NCI-H2081 treated with DMSO at 0.1 percent for 48 hours (cell line): ENCODE measurements at places on chromosomes 7 and 10.

- no peak for DNase-seq
Measured at GRCh38 chr10:124629415-124629814, 114.8 kb downstream of the FAM53B start.

- no peak for DNase-seq
Measured at GRCh38 chr10:77223526-77224460, 413.8 kb downstream of the KCNMA1 start.

- DNase-seq, result no peak
Measured at GRCh38 chr7:70263471-70264255, 665.4 kb downstream of the AUTS2 start.

DNA sequence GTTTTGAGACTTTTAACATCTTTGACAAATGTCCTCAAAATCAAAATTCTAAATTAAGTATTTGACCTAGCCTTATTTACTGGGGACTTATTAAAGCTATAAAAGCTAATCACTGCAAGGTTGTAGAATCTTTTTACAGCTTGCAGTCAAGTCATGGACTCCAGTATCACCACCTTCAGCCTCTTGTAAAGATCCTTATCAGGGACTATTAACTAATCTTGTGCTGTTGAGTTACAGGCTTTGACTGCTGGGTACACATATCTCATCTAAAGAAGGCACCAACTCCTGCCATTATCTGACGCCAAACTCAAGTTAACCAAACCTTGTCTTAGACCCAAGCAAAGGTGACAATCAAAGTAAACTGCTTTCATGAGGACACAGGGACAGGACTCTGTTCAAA lies 621.0 kb upstream of the IGFBP3 start:
- no peak for DNase-seq

GRCh38 chr7:112399501-112399900 lies 50.8 kb upstream of the IFRD1 start:
- DNase-seq, result no peak

DNA sequence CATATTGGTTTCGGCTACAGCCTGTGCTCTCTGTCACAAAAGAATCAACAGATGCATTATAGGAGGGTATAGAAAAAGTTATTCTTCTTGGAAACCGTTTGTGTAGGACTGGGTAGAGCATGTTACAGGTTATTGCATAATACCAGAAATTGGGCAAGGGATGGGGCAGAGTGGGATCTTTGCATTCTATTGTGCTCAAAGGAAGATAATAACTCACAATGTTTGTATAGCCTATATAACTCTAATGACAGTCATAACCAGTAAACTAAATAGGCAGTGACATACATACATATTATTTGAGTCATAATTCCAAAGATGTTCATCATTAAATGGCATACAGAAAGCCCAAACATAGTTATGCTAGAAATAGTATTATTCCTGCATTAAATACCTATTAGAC lies 179.7 kb downstream of the XPNPEP1 start:
- no peak for DNase-seq

DNA sequence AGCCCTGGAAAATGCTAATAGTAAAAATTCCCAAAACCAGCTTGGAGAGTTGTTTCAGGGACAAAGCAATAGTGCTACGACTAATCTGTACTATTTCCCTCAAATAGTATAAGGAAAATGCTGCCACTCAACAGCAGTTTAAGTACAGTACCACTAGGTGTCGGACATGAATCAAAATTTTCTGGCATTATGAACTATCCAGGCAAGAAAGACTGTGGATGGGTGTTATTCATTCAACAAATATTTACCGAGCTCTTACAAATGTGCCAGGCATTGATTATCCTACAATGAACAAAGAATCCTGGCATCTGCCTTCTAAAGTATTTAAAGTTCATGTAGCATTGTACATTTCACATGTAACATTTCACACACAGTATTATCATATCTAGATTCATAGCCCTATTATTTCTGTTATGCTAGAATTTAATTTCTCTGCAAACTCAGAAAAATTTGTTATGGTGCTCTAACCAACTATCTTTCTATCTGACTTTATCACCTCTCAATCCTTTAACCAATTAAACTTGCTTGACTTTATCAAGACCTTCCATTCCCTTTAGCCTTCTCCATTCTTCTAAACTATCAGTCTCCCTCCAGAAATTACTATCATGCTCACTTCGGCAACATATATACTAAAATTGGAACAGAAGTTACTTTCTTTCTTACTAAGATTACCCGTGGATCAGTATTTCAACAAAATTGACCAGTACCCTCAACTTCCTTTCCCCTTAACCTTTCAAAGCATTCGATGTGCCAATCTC lies 80.6 kb downstream of the ARHGAP21 start:
- DNase-seq, result peak; percentile 40

DNA sequence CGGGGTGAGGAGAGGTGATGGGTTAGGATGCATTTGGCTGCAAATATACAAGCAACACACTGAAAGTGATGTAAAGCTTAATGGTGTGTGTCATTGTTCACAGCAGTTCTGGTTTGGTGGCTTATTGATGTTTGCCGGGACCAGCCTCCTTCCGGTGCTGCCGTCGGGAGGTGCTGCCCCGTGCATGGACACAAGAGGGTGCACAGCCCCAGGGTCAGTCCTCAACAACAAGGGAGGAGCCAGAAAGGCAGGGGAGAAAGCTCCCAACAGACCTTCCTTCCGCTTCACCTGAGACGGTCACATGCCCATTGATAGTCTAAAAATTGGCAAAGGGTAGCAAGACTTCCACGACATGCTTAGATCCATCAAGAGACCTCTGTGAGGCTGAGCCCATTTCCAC lies 9.5 kb downstream of the RNF32 start:
- no peak for DNase-seq

DNA sequence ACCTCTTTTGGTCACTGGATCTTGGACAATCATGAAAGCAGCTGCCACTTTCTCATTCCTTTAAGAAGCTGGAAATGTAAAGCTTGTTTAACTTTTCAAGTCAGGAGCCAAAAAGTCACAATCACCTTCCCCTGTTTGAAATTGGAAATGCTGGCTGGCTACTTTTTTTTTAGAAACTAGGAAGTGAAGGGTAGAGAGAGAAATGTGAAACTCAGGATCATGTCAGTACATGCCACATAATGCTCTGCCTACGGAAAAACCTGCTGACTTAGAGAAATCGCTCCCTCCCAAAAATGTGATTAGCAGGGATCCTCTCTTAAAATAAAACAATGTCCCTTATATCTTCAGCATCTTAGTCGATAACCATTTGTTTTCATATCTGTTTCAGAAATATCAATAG lies 188.4 kb upstream of the C7orf33 start:
- DNase-seq, result no peak

DNA sequence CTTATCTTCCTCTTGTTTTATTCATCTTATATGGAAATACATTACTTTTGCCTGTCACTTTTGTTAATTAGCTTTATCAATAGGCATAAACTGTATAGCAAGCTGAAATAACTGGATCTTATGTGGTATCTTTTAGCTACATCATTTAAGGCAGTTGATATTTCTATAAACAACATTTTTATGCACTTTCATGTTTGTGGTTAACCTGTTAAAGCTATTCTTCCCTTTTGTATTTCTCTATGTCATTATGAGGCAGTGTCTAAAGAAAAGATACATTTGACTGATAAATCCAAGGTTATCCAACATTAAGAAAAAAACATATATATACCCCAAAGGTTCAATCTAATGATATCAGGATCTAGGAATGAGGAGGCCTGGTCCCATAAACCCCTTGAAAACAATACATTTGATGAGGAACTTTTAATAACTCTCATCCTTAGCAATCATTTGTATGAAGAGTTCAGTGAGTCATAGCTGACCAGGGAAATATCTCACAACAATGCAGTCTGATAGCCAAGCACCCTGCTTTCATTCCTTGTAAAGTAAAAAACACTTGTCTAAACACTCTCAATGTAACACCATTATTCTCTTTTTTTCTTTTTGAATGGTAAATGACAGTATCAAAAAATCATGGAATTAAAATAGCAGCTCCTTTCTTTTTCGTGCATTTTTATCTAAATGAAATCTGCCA lies 300.9 kb downstream of the NEBL start:
- no peak for DNase-seq

- no peak for DNase-seq
Measured at GRCh38 chr10:62459072-62459471, 84.9 kb downstream of the ZNF365 start.

- DNase-seq, result no peak
Measured at GRCh38 chr10:62492012-62492869, 118.1 kb downstream of the ZNF365 start.

GRCh38 chr10:54125098-54125747 lies 675.8 kb downstream of the PCDH15 start:
- no peak for DNase-seq

DNA sequence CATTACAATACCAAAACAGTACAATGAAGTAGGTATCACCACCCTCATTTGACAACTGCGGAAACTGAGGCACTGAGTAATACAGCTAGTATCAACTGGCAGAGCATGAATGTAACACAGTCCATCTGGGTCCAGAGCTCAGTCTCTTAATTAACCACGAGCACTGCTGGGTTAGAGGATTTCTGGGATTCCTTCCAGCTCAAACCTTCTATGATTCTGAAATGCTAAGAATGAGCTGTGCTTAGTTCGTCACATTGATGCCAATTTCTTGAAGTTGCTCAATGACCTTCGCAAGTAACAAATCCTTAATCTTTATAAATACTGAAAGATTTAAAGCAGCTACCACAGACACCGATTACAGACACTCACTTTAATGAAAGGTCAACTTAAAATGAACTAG lies 62.5 kb downstream of the SGMS1 start:
- DNase-seq, result no peak

GRCh38 chr7:22561895-22562593 lies 62.1 kb upstream of the STEAP1B start:
- no peak for DNase-seq

DNA sequence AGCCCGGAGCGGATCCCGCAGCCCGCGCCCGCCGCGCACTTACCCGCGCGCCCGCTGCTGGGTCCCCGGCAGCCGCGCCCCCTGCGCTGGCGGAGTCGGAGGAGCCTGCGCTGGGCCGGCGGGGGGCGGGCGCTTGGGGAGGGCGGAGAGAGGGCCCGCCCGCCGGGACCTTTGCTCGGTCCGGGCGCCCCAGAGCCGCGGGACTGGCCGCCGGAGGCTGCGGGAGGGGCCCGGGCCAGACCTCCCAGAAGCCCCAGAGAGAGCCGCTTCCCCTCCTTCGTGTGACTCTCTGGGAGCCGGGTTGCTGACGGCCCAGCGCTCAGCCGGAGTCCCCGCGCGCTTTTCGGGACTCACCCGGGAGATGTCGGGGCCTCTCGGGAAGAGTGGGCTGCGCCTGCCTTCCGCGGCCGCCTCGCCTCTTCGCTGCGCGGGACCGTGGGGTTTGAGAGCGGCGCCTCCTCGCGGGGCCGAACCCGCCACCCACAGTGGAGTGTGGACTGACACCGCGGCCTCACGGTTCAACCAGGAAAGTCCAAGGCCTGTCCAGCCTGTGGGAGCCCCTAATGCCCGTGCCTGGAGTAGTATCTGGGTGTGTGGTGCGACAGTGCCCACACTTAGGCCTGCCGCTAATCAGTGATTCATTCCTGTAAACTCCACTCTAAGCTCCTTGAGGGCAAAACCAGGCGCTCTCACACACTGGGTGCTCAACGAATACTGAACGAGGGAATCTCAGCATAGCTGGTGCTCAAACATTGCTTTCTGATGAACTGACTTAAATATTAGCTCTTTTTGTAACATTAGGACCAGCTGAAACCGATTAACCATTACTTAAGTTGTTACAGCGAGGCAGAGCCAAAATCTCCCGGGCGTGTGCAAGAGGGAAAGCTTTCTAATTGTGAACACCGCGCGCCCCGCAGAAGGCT lies at the start of gene GSDME:
GSDME (minus strand) TSS at position 112 of the 923 bp plus-strand sequence. CDS start 7,690 bp downstream, outside the sequence.
- DNase-seq, result no peak

- peak; percentile 87 for DNase-seq
Measured at GRCh38 chr10:91210435-91210834, 10.0 kb upstream of the PCGF5 start.

- no peak for DNase-seq
Measured at GRCh38 chr10:100800931-100801330, 55.5 kb downstream of the PAX2 start.

DNA sequence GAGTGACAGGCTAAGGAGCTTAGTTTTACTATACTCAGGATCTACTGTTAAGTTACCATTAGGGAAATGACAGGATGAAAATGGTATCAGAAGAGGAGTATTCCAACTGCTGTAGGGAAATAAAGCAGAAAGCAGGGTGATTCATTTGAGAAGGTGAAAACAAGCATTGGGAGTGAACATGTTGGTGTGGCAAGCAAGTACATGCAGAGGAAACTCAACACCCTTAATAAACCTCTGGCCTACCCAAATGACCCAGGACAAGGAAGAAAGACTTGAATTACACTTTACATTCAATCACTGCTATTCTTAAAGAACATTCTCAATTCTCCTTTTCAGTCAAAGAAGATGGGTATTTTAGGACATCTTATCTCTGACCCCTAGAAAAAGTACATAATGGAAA lies 28.7 kb downstream of the ERLIN1 start:
- no peak for DNase-seq

DNA sequence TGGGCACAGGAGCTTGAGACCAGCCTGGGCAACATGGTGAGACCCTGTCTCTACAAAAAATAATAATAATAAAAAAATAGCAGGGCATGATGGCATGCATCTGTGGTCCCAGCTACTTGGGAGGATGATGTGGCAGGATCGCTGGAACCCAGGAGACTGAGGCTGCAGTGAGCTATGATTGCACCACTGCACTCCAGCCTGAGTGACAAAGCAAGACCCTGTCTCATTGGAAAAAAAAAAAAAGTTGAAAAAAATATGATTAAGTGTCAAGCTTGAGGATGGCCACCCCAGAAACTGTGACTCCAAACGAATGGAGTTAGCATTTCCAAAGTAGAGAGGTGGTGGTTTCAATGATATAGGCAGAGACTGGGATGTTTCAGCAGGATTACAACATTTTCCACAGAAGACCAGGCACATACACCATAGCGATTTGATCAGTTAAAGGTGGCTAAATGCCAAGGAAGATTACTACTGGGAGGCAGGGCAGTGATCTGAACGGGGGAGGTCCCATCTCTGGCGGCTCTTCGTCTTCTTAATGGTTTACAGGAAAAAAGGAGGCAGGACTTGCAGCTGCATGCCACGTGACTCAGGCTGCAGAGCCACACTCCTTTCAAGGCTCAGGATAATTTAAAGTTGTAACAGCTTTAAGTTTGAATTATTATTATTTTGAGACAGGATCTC lies 250.6 kb upstream of the GALNT17 start:
- DNase-seq, result no peak

- no peak for DNase-seq
Measured at GRCh38 chr10:51924359-51924758, 225.0 kb upstream of the CSTF2T start.

- DNase-seq, result no peak
Measured at GRCh38 chr7:13414181-13414580, 575.3 kb downstream of the ETV1 start.

- DNase-seq, result no peak
Measured at GRCh38 chr7:143454091-143454680, 10.9 kb downstream of the TAS2R60 start.

DNA sequence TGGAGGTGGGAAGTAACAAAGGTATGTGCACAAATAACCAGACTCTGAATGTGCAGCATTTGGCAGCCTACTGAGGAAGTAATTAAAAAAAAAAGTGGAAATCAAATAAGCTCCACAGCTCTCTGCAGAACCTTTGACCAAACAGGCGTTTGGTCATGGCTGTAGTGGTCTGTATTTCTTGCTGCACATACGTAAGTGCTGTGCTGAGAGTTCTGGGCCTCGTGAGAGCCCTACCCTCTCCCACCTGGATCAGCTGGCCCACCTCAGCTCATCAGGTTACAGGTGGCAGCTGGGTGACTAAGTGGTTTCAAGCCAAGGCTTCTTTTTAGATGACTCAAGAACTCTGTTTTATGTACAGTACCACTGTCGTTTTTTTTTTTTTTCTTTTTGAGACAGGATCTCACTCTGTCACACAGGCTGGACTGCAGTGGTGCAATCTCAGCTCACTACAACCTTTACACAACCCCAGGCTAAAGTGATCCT lies 178.2 kb upstream of the KLF6 start:
- no peak for DNase-seq
